GM06990 (cell line): ENCODE measurements at places on chromosomes 6 and 20.

DNA sequence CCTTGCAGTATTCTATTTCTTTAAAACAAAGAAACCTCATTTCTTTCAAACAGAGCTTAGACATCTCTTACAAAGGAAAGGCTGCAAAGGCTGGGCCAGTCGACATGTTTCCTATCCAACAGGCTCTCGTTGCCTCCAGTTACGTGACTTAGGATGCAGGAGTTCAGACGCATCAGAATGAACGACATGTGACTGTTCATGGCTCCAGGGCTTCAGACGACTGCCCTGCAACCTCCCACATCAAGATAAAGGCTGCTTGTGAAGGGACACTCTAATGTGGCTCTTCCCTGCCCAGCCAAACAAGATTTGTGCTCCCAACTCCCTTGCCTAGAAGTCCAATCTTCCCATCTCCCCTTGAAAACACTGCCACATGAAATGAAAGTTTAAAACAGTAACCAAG is 14.3 kb upstream of the NEDD9 start:
- no peak for DNase-seq

DNA sequence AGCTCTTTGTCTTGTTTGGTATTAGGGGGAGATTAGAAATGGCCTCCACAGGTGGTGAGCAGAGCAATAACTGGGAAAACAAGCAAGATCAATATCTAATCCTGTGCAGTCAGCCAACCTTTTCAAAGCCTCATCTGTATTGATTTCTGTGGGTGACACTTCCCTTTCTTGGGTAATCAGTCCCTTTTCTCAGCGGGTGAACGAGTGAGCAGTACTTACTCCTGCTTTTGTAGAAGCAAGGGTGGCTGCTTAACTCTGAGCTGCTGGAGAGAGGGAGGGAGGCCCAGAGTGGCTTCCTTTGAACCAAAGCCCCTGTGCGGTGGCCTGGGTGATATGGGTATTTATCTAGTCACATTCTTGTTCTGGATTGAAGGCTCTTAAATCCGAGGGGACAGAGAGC is 254.8 kb upstream of the CHD6 start:
- no peak for DNase-seq

- DNase-seq: no peak
Observed at GRCh38 chr6:31952140-31952805, 6.4 kb downstream of the CFB start.

DNA sequence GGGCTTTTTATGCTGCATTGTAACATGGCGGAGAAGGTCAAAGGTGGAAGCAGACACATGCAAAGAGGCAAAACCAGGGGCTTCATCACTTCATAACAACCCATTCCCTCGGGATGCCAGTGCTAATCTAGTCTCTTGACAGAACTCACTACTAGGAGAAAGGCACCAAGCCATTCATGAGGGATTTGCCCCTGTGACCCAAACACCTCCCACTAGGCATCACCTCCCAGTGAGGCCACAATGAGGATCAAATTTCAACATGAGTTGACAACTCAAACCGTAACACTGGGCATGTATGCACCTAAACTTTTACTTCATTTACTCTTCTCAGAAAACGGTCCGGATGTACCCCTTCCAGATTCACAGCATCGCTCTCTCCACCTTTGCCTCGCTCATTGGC is 61.9 kb downstream of the CDS2 start:
- DNase-seq: no peak

DNA sequence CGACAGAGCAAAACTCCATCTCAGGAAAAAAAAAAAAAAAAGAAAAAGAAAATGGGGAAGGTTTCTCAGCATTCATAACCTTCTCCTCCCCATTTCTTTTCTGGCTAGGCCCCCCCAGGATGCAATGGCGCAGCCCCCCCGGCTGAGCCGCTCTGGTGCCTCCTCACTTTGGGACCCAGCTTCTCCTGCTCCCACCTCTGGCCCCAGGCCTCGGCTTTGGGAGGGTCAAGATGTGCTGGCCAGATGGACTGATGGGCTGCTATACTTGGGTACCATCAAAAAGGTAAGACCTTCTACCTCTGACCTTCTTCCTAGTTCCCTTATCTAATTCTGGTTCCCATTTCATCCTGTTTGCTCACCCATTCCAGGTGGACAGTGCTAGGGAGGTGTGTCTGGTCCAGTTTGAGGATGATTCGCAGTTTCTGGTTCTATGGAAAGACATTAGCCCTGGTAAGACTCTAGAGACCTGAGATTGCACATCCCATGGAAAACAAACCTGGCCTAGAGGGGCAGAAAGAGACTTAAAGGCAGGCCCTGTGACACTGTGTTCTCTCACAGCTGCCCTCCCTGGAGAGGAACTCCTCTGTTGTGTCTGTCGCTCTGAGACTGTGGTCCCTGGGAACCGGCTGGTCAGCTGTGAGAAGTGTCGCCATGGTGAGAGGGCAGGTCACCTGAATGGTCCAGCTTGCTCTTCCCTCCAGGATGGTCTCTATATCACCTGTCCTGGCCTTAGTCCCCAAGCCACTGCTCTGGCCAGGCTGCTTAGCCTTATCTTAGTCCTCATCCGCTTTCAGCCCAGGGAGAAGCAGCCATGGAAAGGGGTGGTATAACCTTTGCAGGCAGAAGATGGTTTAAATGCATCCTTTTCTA is 1.6 kb downstream of the PHF1 start:
- DNase-seq: no peak

DNA sequence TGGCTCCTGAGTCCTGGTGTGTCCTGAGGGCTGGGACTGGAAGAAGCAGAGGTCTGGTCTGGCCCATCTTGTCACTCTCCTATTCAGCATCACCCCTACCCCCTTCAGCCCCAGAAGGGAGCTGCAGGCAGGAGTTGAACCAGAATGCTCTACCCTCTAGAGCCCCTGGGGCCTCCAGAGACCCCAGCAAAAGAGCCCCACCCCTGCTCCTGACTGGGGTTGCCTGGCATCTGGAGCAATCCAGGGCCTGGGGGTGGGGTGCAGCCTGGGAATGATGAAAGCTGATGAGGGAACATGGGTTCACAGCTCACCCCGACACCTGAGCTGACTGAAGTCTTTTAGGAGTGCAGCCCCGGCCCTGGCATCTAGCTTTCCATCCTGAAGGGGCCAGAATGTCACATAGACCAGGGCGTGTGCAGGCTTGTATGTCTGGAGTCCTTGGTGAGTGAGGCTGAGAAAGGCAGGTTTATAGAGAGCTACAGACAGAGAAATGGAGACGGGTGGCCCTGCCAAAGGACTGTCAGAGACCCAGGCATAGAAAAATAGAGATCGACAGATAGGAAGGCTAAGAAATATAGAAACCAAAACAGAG is 12.2 kb downstream of the FGD2 start:
- DNase-seq: no peak

DNA sequence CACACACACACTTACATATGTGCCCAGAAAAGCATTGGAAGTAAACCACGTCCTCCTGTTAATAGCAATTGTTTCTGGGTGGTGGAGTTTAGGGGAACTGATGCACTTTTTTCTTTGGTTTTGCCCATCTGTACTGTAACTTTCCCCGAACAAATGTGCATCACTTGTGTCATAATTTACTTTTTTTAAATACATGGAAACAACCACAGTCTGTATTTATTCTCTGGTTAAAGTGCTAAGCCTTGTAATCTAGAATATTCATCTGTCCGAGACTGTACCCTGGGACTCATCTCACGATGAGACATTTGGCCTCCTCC is 61.5 kb upstream of the CD93 start:
- no peak for DNase-seq

DNA sequence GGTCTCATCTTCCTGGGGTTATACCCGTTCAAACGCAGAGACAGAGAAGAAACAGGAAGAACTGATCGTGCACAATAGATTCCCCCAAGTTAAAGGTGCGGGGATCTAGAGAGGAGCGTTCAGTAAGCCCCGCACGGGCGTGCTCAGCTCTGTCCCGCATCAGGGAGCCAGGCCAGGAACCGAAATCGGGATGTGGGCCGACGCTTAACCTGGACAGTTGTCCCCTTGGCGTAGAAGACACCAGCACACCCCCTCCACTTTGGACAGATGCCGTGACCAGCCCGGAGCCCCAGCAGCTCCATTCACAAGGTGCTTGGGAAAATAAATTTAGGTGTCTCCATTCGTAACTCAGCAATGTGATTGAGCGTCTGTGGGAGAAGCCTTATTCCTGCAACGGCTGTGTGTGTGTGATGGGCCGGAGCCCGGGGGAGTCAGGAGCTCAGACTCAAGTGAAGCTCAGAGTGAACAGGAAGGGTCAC is 24.0 kb upstream of the GATA5 start:
- no peak for DNase-seq

DNA sequence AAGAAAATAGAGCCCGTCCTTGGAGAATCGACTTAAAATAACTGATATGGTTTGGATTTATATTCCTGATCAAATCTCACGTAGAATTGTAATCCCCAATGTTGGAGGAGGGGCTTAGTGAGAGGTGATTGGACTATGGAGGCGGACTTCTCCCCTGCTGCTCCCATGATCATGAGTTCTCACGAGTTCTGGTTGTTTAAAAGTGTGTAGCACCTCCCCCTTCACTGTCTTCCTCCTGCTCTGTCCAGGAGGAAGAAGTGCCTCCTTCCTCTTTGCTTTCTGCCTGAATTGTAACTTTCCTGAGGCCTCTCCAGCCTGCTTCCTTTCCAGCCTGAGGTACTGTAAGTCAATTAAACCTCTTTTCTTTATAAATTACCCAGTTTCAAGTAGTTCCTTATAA is 529.2 kb downstream of the HAO1 start:
- DNase-seq: no peak

GRCh38 chr6:15518878-15519277 is 143.9 kb downstream of the DTNBP1 start:
- no peak for DNase-seq

DNA sequence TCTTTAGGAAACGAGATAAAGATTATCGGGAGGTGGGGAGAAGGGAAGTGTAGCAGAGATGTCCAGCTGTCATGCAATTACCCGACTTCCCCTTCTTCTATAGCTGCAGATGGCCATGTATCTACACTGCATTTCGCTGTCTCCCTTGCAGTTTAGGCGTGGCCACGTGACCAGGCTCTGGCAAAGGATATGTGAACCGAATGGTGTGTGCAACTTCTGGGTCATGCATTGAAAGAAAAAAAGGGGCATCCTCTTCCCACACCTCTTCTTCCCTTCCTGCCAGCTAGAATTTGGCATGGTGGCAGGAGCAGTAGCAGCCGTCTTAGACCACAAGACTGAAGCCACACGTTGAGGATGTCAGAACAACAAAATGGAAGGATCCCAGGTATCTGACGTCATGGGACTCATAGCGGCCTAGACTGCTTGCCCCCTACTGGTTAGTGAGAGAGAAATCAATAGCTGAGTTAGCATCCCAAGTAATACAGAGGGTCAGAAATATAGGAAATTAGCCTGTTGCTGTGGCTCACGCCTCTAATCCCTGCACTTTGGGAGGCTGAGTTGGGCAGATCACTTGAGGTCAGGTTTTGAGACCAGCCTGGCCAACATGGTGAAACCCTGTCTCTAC is 32.8 kb downstream of the TCF15 start:
- no peak for DNase-seq

DNA sequence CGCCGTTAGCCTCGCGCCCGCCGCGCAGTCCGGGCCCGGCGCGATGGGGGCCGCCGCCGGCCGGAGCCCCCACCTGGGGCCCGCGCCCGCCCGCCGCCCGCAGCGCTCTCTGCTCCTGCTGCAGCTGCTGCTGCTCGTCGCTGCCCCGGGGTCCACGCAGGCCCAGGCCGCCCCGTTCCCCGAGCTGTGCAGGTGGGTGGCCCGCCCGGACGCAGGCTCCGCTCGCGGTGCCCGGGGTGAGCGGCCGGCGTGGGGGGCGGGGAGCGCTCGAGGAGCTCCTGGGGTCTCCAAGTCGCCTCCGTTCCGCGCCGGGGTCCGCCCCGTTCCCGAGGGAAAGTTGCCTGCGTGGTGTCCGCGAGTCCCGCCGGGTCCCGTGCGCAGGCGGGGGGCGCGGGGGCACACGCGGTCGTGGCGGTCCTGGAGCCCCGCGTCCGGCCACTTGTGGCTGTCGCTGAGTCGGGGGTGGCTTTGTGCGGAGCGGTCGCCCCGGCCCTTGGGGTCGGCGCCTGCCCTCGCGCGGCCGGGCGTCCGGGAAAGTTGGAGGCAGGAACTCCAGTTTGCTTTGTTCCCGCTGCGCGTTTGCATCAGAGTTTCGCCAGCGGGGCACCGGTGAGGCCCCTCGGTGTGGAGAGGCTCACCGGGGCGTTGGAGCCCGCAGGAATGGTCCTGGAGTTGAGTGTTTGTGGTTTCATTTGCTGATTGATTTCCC is 476 bp downstream of the IGF2R start:
- peak; percentile 55 for DNase-seq

DNA sequence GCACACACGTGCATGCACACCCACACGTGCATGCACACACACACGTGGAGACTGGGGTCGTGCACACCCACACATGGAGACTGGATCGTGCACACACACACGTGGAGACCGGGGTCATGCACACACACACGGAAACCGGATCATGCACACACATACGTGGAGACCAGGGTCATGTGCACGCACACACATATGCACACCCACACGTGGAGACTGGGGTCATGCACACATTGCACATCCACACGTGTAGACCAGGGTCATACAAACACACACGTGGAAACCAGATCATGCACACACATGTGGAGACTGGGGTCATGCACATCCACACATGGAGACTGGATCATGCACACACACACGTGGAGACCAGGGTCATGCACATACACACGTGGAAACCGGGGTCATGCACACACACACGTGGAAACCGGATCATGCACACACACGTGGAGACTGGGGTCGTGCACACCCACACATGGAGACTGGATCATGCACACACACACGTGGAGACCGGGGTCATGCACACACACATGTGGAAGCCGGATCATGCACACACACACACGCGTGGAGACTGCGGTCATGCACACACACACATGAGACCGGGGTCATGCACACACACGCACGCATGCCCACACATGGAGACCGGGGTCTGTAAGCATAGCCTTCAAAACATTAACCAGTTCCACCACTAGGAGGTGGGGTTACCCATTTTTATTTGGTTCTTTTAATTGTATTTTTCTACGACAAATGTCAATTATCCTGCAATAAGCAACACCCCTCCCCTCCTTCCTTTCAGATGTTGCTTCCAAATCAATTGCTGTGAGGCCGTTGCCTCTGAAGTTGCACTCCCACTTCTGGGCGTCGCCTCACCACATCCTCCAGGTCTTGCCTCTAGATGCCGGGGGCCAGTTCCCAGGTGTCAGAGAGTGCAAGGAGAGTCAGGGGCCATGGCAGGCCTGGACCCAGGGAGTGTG is 95.8 kb downstream of the TMEM242 start:
- DNase-seq: no peak

DNA sequence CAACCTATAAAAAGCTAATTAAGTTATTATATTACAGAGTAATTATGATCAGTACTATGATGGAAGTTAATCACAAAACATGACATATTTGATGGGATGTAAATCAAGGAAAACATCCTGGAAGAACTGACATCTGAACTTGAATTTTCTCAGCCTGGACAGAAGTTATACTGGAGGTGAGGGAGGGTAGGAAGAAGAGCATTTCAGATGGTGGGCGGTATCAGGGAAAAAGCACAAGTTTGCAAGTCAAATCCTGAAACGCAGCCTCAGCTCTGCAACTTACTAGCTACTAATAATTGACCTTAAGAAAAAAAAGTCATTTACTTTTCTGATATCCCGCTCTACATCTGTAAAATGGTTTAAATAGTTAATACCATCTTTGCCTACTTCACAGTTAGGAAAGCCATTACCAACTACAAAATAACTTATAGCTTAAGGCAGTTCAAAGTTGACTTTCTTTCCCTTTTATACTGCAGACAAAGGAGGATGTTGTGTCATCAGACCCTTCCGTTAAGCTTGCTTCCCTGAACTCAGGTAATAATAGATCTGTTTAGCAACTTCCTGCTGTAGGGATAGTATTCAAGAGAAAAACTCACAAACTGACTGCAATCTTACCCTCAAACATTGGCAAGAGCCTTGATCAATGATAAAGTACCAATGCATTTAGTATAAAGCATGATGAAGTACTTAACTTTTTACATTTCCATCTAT is 21.0 kb downstream of the NOL7 start:
- DNase-seq: no peak
